CD4-positive, alpha-beta T cell treated with Interleukin-17A for 1 hour (primary cell): ENCODE measurements at places on chromosomes 3 and 15.

GRCh38 chr3:171977441-171977840, 61.9 kb upstream of the FNDC3B start:
- no peak for DNase-seq

- no peak for DNase-seq
These were observed 80.8 kb downstream of the SMAD3 start for GRCh38 chr15:67146234-67146633.

DNA sequence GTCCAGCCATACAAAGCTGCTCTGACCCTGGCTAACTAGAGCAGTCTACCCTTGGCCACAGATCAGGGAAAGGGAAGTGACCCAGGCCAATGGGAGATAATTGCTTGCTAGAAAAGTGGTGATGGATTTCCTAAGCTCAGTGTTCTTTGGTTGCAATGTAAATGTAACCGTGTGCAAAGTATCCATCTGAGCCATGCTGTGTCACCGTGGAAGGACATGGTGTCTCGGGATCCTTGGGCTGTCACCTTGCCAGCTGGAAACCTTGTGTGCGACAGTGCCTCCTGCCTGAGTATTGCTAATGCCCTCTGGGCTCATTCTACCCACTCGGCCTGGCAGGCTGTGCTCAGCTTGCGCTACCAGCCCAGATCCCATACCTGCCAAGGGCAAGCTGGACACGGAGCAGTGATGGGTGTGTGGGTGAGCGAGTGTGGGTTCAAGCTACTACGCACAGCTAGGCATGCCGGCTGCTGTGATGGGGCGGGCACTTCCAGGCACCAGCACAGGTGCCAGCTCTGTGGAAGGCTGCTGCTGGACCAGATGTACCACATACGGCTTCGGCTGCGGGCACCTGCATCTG, 10.7 kb upstream of the SIAH2 start:
- no peak for DNase-seq

DNA sequence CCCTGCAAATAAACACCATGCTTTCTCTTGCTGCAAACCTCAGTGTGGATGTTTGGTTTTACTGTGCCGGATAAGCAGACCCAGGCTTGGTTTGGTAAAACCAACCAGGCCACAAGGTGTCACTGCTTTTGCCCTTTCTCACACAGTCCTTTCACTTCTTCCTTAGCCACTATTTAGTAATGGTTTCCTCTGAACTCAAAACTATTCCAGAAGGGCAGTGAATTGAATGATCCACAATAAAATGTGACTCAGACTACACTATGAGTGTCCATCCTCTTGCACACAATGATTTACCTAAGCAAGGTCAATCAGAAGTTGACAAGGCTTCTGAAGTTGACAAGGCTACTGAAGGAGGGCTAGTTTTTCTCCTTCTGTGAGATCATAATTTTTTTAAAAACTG, 552.4 kb upstream of the CCDC54 start:
- no peak for DNase-seq

DNA sequence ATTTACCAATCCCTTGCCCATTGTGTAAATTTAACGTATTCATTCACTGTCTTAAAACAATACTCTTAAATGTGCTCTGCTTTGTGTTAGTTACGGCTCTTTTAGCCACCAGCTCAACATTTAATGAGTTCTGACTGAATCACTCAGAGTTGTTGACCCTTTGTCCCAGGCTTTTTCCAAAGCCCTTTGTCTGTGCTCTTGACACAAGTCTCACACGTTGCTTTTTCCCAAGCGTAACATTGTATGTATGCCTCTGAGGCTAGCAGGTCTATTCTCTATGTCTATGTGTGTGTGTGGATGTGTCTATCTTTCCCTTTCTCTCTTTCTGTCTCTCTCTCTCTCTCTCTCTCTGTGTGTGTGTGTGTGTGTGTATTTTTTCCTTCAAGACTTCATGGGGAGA, 435.4 kb upstream of the GOLIM4 start:
- DNase-seq: no peak
